ENCODE measurements at places on chromosomes 3 and 15.

DNA sequence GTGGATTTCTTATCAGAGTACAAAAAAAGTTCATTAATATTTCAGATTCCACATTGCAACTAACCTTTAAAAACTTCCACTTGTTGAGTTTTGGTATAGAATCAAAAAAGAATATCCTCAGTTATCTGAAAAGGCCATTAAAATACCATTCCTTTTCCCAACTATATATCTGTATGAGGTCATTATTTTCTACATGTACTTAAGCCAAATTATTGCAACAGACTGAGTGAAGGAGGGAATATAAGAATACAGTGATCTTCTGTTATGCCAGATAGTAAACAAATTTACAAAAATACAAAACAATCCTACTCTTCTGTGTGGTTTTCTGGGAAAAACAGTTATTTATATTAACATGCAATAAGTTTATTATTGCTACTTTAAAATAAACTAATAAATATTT is 5.7 kb upstream of the GANC start:
- no peak for DNase-seq

GRCh38 chr3:151387432-151387831 is 2.9 kb upstream of the P2RY12 start:
- DNase-seq: no peak

GRCh38 chr3:184635126-184635525 is 73.5 kb downstream of the EPHB3 start:
- DNase-seq: no peak

GRCh38 chr15:69590201-69590710 is 137.6 kb downstream of the RPLP1 start:
- no peak for DNase-seq

- no peak for DNase-seq
Observed at GRCh38 chr15:89197503-89197971, 23.8 kb downstream of the RLBP1 start.

DNA sequence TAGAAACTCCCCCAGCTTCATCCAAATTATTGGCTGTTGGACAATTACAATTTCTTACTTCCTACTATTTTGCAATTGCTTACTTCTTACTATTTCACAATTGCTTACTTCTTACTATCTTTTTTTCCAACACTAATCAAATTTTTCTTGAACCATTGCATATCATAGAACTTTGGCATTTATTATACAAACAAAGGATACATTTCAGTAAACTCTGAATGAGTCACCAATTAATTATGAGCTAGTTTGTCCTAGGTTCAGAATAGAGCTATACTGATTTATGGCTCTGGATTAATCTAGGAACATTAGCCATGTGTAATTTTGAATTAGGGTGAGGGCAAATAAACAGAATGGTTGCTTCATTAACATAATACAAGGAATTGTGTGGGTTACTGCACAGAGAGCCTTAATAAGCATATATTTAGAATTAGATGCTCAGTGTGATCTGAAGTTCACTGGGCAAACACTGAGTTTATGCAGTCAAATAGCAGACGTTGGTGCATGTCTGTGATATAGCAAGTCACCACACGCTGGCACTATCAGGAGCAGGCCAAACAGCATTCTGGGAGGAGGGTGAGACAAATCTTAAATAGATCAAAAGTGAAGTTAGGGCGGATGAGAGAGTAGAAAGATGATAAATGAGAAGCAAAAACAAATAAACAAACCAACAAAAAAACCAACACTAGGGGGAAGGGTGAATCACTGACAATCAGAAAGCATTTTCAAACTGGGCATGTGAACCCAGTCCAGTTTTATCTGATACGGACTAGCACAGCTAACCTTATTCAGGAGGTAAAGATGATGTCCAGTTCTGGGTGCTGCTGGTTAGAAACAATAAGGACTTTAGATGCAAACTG is 21.5 kb downstream of the GABRR3 start:
- DNase-seq: no peak

DNA sequence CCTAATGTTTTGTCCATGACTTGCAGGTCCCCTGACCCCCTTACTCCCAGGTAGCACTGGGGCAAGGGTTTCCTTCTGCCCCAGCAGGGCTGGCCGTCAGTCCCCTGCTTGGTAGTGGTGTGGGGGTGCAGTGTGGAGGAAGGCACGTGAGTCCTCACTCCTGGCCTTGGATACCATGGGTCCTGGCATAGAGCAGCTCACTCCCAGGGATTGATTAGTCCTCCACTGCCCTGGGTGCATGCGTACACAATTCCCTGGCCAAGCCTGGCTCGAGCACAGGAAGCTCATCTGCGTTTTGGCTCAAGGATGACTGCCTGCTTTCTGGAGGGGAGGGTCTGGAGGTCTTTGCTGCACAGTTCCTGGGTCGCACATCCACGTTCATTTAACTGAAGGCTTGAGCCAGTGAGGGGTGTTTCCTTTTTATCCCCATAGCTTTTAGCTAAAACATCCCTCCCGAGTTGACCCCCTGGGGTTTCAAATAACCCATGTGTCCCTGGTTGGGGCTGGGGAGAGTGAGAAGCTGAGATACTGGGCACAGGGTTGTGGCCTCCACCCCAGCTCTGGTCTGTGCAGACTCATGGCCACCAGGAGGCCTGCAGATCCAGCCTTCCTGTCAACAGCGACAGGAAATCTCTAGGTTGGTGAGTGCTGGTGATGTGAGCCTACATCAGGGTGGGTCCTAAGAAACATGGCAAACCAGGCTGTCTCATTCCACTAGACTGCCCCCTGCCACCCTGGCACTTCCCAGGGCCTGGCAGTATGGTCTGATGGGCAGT is 11.5 kb downstream of the HEMK1 start:
- DNase-seq: no peak

GRCh38 chr3:120435621-120436020 is 15.2 kb downstream of the FSTL1 start:
- DNase-seq: peak; percentile 52

DNA sequence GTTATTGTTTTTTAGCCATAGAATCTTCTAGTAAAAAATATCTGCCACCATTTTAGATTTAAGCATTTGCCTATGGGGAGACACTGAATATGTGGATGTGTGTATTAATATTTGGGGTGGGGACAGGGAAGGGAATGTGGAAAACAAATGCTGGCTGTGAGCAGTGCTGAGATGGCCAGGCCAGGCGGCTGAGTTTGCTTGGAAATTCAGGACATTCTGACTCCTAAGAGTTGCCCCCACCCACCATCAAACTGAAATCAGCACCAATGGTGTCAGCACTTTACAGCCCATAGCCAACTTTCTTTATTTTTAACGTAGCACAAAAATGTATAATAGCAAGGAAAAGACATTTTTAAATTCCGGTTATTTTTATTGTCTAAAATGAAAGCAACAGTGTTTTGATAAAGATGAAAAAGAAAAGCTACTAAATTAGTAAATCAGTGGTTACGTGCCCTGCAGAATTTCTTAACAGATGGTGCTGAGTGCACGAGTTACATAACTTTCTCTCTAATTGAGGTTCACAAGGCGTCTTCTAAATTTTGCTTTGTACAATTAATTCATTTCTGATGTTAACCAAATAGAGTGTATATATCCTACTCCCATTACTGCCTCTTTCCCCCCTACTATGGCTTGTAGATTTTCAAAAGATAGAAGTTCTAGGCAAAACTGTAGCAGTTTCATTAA is 34.0 kb downstream of the B3GALNT1 start:
- DNase-seq: no peak

DNA sequence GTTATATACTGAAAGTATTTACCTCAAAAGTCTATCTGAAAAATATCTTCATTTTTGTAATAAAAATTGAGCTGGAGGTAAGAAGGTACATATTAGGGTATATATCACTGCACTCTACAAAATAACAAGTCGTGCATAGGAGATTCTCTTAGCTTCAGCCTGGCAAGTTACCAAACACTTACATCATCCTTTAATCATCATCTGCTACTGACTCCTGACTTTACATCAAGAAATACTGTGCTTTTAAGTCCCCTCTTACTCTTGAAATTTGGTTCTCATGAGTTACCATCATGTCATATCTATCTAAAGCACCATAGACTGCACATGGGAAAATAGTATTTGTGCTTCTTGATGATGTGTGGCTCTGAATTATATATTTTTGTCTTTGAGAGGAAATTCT is 50.8 kb downstream of the LYSMD4 start:
- peak; percentile 86 for DNase-seq

- DNase-seq: no peak
Observed at GRCh38 chr15:74025436-74025835, 30.9 kb downstream of the PML start.

- DNase-seq: peak; percentile 47
Observed at GRCh38 chr3:196431181-196432136, 768 bp downstream of the UBXN7 start.

DNA sequence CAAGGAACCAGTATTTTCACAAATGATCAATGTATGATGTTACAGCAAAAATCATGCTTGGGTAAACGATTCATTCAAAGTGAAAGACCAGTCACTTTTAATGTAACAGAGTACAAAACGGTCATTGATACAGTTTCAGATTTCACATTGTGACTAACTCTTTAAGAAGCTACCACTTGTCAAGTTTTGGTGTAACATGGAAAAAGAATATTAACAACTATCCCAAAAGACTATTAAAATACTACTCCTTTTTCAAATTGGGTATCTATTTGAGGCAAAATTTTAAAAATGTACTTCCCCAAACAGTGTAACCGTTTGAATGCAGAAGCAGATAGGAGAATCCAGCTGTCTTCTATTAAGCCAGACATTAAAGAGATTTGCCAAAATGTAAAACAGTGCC is 31.7 kb downstream of the AKAP13 start:
- no peak for DNase-seq

GRCh38 chr3:188729422-188729821 is 442.3 kb upstream of the TPRG1 start:
- DNase-seq: no peak
